ENCODE measurements at places on chromosomes 3 and 15.

DNA sequence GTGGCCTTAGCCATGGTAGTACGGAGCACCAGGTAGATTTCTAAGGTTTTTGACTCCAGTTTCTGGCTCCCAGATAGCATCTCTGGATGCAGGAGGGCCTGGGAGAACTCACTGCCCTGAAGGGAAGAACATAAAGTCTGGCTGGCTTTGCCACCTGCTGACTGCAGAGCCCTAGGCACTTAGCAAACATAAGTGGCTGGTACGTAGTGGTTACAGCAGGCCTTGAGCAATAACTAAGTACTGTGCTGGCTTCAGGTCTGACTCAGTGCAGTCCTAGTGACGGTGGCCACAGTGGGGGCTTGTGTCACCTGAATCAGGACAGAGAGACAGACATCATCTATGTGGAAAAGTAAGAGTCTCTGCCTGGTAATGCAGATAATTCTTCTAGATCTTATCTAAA, 871.1 kb downstream of the PDCD6IP start:
- no peak for DNase-seq

DNA sequence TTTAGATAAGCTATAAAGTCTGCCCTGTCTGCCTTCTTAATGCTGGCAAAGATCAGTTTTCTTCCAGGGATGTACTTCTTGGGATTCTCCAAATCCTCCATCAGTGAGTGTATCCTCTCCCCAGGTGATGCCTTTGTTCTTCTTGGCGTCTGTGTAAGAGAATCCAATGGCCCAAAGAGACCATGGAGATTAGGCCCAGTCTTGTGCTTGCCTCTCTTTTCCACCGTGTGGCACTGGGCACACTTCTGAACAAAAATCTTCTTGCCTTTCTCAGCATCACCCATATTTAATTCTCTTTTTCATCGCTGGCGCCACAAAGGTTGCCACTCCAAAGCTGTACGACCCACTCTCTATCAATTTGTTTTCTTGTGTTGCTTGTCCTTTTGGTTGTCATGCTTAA, 32.2 kb upstream of the TAMM41 start:
- DNase-seq = no peak

DNA sequence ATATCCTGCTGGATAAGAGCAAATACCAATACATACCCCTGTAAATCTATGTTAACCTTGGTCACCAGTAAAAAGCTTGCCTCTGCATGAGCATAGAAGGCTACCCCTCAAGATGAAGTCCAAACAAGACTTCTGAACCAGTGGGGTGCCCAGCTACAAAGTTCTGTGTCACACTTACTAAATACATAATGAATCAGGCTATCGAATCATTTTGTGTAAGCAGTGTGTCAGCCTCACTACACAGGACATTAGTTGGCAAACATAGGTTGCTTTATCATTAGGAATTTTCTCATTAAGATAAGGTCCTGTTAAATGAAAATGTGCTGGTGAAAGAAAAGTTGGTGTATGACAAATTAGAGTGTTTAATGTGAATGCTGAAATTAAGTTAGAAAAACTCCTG, 452.0 kb downstream of the MFSD1 start:
- DNase-seq = no peak

DNA sequence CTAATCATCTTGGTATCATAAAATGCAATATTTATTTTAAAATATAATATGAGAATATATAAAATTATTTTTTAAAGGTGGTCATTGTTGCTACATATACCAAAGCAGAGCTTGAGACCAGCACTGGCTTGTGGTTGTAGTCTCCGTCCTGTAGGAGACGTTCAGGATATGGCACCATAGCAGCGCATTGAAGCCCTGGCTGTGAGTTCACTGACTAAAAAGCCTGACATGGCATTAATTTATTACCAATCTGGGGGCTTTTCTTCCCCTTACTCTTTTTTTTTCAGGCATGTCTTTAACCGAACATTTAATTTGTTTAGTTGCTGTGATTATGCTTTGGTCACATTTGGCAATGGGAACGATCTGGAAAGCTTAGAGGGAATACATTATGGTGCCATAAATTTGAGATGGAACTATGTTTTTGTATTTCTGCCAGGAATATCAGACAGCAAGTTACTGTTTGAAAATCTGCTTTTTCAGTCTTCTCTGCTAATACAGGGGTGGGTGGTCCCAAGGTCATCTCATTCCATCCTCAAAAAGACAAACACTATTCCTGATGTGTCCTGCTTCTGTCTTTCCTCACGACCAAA, 108.5 kb downstream of the ZIC4 start:
- no peak for DNase-seq

DNA sequence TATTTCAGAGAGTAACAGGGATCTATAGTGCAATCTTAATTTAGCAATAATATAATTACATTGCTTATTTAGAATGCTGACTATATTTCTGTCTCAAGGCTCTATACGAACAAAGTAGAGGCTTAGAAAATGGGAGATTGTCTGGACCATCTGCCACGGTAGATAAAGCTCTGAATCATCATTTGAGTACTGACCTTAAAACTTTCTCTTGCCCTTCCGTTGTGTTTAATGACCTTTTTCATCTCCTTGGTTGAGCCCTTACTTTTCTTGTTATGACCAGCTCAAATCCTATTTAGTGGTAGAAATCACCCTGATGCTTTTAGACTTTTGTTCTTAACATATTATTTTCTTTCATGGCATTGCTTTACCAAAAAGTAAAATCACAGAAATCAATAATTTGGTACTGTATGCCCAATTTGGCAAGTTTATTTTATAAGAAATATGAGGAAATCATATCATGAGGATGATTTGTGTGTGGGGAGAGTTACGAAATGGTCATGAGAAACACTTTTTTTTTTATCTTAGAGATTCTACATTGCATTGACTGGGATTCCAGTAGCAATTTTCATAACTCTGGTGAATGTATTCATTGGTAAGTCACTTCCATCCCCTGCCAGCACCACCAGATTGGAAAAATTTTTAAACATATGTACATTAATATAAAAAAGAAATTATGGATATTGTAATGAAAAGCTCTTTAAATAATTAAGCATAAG, 11.0 kb downstream of the NDUFB5 start:
- no peak for DNase-seq

DNA sequence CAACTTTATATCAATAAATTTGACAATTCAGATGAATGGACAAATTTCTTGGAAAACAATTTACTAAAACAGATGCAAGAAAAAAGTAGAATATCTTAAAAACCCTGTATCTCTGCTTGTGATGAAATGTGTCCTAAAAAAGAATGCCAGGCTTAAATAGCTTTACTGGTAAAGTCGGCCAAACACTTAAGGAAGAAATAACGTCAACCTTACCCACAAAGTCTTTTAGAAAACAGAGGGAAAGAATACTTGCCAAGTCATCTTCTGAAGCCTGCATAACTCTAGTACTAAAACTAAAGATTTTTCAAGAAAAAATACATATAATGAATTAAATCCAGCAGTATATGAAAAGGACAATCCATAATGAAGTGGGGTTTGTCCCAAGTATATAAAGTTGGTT, 111.1 kb downstream of the RASA2 start:
- no peak for DNase-seq

- no peak for DNase-seq
Observed at GRCh38 chr3:167895684-167896083, 160.2 kb downstream of the SERPINI1 start.

GRCh38 chr3:37906734-37907282, 45.1 kb downstream of the CTDSPL start:
- DNase-seq = no peak

GRCh38 chr15:94670438-94671034, 439.2 kb downstream of the MCTP2 start:
- DNase-seq = no peak

GRCh38 chr15:101464256-101464998, 25.1 kb downstream of the PCSK6 start:
- DNase-seq = no peak

DNA sequence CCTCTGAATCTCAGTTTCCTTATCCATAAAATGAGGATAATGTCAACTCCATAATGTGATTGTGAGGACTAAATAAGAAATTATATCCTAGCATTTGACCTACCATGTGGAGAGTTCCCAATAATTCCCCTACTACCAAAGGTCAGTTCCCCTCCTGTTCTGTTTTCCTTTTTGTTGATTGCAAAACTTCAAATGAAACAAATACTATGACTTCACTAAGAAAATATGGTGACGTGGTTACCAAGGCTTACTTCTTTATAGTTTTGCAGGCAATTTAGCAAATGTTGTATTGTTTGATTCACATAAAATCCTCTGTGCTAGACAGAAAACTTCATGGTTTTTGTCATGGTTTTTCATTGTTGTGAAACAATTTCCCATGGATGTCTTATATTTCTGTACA, 153.8 kb upstream of the RORA start:
- DNase-seq = no peak

DNA sequence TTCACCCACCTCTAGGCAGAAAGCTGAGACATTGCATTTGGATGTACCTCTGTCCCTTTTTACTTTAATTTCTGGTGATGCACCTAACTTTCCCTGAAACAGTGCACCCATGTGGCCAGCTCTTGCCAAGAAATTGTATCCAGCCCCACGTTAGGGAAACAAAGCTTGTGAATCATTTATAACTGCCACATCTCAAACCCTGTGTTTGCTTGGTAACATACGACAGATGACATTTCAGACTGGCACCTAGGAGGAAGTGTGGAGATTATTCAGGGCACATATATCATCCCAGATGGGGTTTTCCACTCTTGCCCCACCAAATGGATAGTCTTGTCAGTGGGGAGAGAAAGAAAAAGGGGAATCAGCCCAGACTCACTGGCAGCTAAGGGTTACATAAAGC, 2.1 kb downstream of the CYB561D2 start:
- no peak for DNase-seq

DNA sequence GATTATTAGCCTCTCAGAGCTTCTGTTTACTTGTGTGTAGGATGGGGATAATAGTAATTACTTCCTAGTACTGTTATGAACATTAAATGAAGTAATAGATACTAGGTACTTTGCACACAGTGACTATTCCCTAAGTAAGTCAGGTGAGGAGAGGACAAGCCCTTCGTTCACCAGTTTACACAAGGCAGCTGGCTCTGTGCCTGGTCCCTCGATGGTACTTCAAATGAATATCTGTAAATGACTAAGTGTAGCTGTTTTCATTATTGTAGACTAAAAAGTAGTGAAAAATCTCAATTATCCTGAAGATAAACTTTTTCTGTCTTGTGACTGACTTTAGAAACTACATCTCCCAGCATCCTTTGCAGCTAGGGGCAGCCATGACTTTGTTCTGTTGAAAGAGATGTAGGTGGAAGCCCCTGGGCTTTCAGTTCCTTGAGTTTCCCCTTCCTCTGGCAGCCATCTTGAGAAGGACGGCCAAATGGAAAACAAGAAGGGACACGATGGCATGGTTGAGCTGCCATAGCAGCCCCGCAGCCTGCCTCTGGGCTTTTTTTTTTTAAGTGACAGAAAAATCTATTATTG, 11.7 kb upstream of the WNT7A start:
- DNase-seq = no peak

GRCh38 chr3:127475391-127475790, 115.1 kb downstream of the TPRA1 start:
- no peak for DNase-seq

DNA sequence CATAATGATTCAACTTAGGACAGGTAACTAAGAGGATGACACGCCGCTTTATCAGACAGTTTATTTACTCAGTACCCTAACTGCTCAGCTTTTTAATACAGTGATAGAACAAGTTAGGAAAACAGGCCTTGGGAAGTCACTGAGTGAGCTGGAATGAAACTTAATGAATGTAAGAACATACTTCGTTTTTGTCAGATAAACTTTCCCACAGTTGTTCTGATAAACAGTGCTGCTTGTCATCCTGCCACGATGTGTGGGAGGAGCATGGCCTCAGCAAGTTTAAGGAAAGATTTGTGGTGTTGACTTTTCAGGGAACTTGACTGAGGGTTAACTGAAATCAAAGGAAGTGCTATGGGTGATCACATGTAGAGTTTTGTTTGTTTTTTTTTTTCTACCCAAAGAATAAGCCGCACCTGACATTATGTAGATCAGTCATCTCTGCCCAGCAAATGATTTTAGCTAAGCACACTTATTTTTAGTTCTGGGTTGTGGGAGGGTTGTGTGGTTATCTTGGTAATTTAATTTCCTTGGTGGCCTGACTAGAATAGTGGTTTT, 5.6 kb upstream of the P2RY14 start:
- no peak for DNase-seq

GRCh38 chr15:68427963-68428362, 4.0 kb downstream of the ITGA11 start:
- DNase-seq = no peak

GRCh38 chr3:70308760-70309159, 3.7 kb downstream of the MDFIC2 start:
- DNase-seq = no peak

- DNase-seq = no peak
Observed at GRCh38 chr3:155572085-155572484, 172.8 kb downstream of the PLCH1 start.

DNA sequence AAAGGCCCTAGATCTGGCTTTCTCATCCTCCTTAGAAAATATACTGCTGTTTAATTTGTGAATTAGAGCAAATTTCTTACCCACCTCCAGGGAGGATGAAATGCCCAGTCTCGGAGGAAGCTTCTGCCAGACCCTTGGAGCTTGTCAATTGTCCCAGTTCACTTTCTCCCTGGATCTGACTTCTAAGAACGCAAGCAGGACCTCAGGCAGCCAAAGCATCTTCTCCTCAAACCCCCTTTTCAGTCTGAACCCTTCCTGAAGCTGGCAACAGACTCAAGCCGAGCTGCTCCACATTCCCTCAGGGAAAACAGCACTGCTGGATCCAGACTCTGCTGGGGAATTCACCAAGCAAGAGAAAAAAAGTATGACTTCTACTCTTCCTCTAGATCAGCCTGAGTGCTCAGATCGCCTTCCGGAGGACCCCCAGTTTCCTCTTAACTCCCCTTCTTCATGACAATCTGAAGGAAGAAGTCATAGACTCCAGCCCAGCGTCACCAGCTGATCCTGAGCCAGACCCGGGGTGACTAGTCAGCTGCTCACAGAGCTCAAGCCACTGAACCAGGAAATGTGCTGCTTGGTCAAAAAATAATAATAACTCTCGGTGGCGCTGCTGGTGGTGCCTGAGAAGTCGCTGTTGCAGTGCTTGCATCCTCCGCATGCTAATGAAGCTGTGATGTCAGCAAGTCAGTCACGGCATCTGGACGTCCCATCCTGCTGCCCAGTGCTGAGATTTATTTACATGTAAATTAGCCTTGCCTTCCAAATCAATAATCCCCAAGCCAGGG, at the start of gene PRICKLE2:
TSS of gene PRICKLE2 (minus strand) at position 641 of the 785 bp plus-strand sequence. CDS start 26,539 bp downstream, outside the sequence.
- DNase-seq = no peak

GRCh38 chr15:42344763-42345162, 14.5 kb upstream of the CAPN3 start:
- no peak for DNase-seq

DNA sequence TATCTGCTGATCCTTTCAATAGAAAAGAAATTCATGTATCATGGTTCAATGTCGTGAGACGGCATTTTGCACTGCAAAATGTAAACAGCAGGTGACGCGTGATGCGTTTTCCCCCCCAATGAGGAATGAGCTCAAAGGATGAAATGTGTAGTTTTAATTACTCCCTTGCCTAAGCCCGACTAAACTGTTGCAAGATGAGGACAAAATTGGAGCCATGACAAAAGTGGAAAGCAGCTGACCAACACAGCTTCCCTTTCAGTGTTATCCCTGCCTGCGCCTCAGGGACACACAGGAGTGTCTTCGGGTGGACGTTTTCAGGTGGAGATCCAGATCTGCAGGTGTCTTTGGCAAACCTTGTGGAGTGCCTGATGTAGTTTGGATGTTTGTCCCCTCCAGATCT, 92.0 kb downstream of the GABRG3 start:
- DNase-seq = no peak

Data from cortex of kidney (tissue), 1 donor.